ENCODE measurements at places on chromosomes 1 and 21.

DNA sequence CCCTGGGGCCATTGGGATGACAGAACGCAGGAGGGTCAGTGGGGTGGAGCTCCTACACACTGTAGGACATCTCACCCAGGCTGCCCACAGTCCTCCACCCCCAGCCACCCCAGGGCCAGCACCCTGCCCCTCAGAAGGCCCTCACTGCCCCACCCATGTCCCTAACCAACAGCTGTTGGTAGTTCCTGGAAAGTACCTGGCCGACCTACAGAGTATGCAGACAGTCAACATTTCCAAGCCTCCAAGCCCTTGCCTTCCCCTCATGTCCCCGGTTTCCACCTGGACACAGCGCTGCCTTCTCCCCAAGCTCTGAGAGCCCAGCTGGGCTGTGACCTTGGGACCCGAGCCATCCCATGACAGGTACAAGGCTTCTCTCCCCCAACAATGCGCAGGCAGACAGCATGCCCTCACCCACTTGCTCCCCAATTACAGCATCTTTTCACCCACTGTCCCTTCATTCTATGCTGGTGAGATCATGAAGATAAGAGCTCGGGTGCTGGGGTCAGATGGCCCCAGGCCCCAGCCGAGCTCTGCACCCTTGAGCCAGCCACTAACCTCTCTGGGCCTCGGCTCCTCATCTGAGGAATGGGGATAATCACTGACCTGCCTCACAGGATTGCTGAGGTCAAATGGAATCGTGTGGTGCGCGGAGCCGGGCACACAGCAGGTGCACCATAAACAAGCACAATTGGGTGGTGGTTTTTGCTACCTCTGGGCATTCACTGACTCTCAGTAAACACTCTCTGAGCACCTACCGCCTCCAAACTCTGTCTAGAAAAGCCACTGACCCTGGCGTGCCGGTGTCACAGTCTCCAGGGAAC lies 11.2 kb downstream of the LAPTM5 start:
- DNase-seq: no peak

DNA sequence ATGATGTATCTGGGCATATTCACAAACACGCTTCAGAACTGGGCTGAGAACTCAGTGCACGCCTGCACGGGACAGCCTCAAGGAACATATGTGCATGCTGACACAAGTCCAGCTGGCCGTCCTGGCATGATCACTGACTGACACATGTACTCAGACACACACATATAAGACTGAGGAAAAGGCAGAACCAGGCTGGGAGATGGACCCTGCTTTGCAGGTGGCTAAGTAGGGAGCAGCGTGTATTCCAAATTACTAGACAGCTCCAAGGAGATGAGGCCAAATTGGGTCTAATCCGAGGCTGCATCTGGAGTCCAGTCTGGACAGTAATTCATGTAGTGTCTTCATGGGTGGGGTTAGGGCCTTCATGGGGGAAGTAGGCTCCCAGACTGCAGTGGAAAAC lies 41.4 kb upstream of the GJB5 start:
- DNase-seq: no peak

GRCh38 chr1:242454262-242455051 lies 70.0 kb downstream of the PLD5 start:
- peak; percentile 55 for DNase-seq

GRCh38 chr1:20936621-20937020 lies 149.5 kb upstream of the HP1BP3 start:
- DNase-seq: no peak

GRCh38 chr1:183165456-183165855 lies 20.6 kb upstream of the LAMC2 start:
- DNase-seq: no peak

DNA sequence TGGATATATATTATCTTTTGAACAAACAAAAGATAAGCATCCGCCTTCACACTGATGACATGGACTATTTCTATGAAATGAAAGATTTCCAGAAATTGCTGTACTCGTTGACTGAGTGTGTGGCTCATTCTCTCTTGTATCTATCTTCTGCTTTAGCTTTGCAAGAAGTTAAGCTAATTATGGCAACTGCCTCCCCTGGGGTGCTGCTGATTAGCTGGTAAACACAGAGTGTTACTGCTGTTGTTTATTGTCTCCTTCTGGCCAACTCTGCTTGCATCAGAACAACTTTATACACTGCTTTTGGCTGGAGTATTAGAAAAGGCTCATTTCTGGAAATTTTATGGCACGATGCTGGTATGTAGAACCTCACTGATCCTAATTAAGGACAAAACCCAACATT lies 95.6 kb upstream of the SNX7 start:
- no peak for DNase-seq

GRCh38 chr1:199453723-199454122 lies 573.8 kb upstream of the NR5A2 start:
- DNase-seq: no peak

GRCh38 chr1:178412400-178412770 lies 84.4 kb downstream of the CLEC20A start:
- no peak for DNase-seq

DNA sequence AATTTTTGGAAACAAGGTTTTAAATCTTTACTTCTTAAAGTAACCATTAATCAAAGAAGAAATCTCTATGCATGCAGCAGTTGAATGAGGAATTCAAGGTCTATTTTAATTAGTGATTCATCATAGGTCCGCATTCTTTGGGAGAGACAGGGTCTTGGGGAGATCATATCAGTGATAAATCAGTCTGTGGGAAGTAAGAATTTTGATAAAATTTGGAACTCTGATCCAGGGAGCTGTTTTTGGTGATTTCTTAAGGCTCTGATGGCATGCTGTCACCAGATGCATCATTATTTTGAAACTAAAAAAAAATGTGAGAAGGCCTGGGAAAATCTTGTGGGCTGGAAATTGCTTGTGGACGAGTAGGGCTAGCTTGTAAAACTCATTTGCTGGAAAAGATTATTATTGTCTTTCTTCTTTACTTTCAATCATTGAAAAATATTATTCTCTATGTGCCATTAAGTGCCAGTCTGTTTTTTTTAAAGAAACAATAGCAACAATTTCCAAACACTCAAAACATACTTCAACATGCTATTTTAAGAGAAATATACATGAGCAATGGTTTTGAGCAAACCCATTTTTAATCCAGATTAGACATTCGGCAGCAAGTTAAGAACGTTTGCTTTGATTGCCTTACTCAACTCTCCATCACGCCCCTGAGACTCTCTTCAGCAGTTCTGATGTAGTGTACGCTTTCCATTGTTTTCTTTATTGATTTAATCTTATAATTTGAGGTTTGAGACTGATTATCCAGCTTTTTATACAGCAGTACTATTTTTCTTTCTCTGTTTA lies 62.6 kb downstream of the ZBTB18 start:
- no peak for DNase-seq

- peak; percentile 24 for DNase-seq
Measured at GRCh38 chr1:89721351-89721750, 88.4 kb downstream of the LRRC8C start.

GRCh38 chr21:8994640-8995511 lies 1526.5 kb upstream of the TPTE start:
- no peak for DNase-seq

DNA sequence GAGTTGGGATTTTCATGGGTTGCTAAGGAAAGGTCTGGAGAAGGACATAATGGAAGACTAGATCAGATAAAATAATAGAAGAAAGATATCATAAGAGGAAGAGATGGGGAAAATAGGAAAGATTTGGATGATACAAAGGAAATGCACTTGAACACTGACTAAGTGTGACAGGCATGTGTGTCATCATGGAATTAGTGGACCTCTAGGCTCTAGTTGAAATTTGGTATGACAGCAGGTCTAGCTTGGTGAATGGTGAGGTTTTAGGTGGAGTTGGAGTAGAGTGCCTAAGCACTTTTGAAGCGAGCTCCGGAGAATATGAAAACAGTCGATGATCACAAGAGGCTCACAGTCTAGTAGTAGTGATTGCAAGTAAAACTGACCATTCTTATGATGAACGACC lies 73.0 kb upstream of the PTGS2 start:
- DNase-seq: no peak

Measured in SW 1271 (cell line).